Fibroblast of the aortic adventitia (primary cell): ENCODE measurements at places on chromosomes 16 and 17. TPM values are rescaled to one million over a fixed set of nuclear protein-coding genes. Genes with fewer than 3 reads are reported as not detected.
A peak's percentile ranks its signal among the peaks of the same experiment; 100 is the strongest.

- peak; percentile 94 for DNase-seq
These were observed 6.6 kb upstream of the ARMC5 start for GRCh38 chr16:31452631-31453106.

GRCh38 chr16:49503256-49504022 is 129.8 kb downstream of the C16orf78 start:
- DNase-seq, result no peak

GRCh38 chr17:79803997-79804855 is 7.3 kb upstream of the CBX8 start:
- DNase-seq, result peak; percentile 21

DNA sequence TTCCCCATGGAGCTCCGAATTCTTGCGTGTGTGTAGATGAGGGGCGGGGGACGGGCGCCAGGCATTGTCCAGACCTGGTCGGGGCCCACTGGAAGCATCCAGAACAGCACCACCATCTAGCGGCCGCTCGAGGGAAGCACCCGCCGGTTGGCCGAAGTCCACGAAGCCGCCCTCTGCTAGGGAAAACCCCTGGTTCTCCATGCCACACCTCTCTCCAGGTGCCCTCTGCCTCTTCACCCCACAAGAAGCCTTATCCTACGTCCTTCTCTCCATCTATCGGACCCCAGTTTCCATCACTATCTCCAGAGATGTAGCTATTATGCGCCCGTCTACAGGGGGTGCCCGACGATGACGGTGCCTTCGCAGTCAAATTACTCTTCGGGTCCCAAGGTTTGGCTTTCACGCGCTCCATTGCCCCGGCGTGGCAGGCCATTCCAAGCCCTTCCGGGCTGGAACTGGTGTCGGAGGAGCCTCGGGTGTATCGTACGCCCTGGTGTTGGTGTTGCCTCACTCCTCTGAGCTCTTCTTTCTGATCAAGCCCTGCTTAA is 617 bp upstream of the SENP3 start:
- DNase-seq, result peak; percentile 80

DNA sequence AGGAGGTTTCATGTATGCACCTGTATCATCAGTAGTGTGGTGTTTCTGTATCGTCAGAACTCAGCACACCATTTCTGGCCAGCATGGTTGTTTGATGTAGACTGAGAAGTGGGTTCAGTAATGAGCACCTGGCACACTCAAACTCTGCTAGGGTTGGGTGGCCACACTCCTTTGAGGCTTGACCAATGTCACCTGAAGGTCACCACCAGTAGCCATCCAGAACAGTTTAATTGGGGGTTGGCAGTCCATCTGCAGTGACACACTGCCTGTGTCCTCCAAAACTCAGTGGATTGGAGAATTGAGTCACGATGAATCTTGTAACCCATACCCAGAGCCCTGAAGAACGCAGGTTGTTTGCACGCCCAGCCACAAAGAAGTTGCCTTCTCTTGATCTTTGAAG is 86.8 kb upstream of the HSBP1 start:
- no peak for DNase-seq

DNA sequence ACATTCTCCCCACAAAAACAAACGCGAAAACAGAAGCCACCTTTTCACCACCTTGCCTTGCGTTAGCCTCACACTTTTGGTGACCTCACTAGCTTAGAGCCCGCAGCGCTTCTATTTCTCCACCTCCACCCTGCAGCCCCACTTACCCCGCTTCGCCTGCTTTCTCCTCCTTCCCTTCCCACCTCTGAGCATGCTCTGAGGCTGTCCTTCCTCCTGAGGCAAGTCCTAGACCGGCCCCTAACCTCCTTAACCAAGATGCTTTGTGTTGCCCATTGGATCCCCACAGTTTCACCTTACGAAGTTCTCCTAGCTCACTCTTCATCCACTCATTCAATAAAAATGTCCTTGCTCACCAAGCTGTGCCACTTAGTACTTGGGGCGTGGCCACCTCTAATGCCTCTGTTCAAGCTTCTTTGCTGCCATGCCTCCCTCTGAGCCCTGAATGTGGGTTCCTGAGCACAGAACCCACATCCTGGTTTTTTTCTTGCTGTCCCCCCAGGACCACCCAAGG is 1.3 kb downstream of the GNGT2 start:
- DNase-seq, result no peak

DNA sequence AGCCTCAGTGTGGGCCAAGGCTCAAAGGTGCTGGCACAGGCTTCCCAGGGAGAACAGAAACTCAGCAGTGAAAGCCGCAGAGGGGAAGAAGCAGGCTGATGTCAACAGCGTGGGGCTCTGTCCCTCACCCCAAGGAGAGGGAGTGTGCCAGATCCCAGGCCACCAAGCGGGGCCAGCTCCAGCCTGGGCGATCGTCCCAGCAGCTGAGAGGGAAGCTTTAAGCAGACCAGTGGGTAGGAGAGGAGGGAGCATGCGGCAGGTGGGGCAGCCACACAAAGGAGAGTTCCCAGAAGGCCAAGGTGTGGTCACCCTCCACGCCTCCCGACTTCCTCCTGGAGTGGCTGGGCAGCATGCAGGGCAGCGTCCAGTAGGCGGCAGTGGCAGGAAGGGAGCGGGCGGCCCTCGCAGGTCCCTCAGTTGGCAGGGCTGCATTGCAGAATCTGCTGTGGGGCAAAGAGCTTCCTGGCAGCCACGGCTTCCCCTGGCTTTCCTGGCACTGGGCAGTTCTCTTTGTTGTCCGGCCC is 6.0 kb downstream of the SYNGR2 start:
- no peak for DNase-seq

The ADGRG1 gene
- total RNA-seq, result 1.6 and 9.8 TPM in 2 replicates
